A549 treated with AZD2906 at 1 μM for 4 hours (cell line): ENCODE measurements at places on chromosomes 2 and 18. TPM values are rescaled to one million over a fixed set of nuclear protein-coding genes. Genes with fewer than 3 reads are reported as not detected.

Gene CFLAR
- total RNA-seq, result 86.9 to 124 TPM (median 99.4 TPM) in 5 replicates

Gene FSHR
- not detected in 5 replicates for total RNA-seq

Gene UGT1A10
- 0.03 to 0.14 TPM (median 0.08 TPM) in 4 of 5 replicates, not detected in the other for total RNA-seq

Gene DAW1
- 2.1 to 3.4 TPM (median 2.2 TPM) in 5 replicates for total RNA-seq

Gene NDC80
- 10.3 to 15.0 TPM (median 11.7 TPM) in 5 replicates for total RNA-seq

Gene ACKR3
- total RNA-seq, result 9.3 to 15.6 TPM (median 10.9 TPM) in 5 replicates

Gene HAAO
- not detected in 5 replicates for total RNA-seq

Gene MYL1
- not detected in 5 replicates for total RNA-seq

Gene COA5
- 16.6 to 23.7 TPM (median 23.0 TPM) in 5 replicates for total RNA-seq

Gene CFAP53
- total RNA-seq, result 0.22 to 0.39 TPM (median 0.24 TPM) in 5 replicates

Gene DQX1
- 0.07 to 0.15 TPM (median 0.13 TPM) in 5 replicates for total RNA-seq

Gene XPO1
- 103 to 134 TPM (median 119 TPM) in 5 replicates for total RNA-seq

Gene SERPINB13
- not detected in 5 replicates for total RNA-seq

Gene CYTIP
- 0.05 to 0.10 TPM (median 0.08 TPM) in 3 of 5 replicates, not detected in the others for total RNA-seq

Gene ANKRD36
- total RNA-seq, result 4.7 to 7.2 TPM (median 6.0 TPM) in 5 replicates

Gene TRIM54
- 0.82 to 1.2 TPM (median 0.95 TPM) in 5 replicates for total RNA-seq

Gene SOWAHC
- 7.5 to 9.7 TPM (median 9.2 TPM) in 5 replicates for total RNA-seq

Gene MORN2
- 37.6 to 43.5 TPM (median 38.1 TPM) in 5 replicates for total RNA-seq

Gene PDK1
- total RNA-seq, result 2.9 to 4.8 TPM (median 3.6 TPM) in 5 replicates

Gene SULT1C2
- total RNA-seq, result 0.35 to 0.72 TPM (median 0.41 TPM) in 5 replicates

Gene TDRD15
- total RNA-seq, result not detected in 5 replicates

Gene POMC
- 0.06 TPM in 1 of 5 replicates, not detected in the others for total RNA-seq

Gene REEP1
- 0.92 to 1.1 TPM (median 1.0 TPM) in 5 replicates for total RNA-seq

Gene IL1R2
- 0.53 to 1.5 TPM (median 1.2 TPM) in 5 replicates for total RNA-seq

Gene VIL1
- 0.16 to 0.36 TPM (median 0.28 TPM) in 5 replicates for total RNA-seq

Gene EGR4
- total RNA-seq, result 0.19 to 0.32 TPM (median 0.25 TPM) in 5 replicates

Gene KYNU
- total RNA-seq, result 215 to 277 TPM (median 220 TPM) in 5 replicates

Gene TBR1
- total RNA-seq, result 0.01 to 0.20 TPM (median 0.06 TPM) in 4 of 5 replicates, not detected in the other

Gene CD226
- 0.01 to 0.19 TPM (median 0.11 TPM) in 5 replicates for total RNA-seq

Gene PTPRN
- 0.95 to 1.5 TPM (median 1.3 TPM) in 5 replicates for total RNA-seq

Gene MREG
- 3.9 to 4.7 TPM (median 4.0 TPM) in 5 replicates for total RNA-seq

Gene GPR55
- not detected in 5 replicates for total RNA-seq

Gene TLX2
- 0.24 to 0.37 TPM (median 0.30 TPM) in 5 replicates for total RNA-seq

Gene LHCGR
- total RNA-seq, result not detected in 5 replicates

Gene SP5
- total RNA-seq, result 0.02 to 0.23 TPM (median 0.07 TPM) in 3 of 5 replicates, not detected in the others

Gene DNAH7
- 0.66 to 1.6 TPM (median 0.91 TPM) in 5 replicates for total RNA-seq

Gene DYNAP
- total RNA-seq, result not detected in 5 replicates

Gene SERPINB5
- 0.09 to 0.34 TPM (median 0.10 TPM) in 5 replicates for total RNA-seq

Gene GPR35
- 0.24 to 1.1 TPM (median 0.77 TPM) in 5 replicates for total RNA-seq

Gene PDE11A
- 0.24 to 0.50 TPM (median 0.38 TPM) in 5 replicates for total RNA-seq

Gene STAT4
- total RNA-seq, result 3.5 to 5.2 TPM (median 4.5 TPM) in 5 replicates

Gene RNF125
- total RNA-seq, result 0.22 to 0.31 TPM (median 0.27 TPM) in 5 replicates
